ENCODE measurements at places on chromosomes 6 and 20.

GRCh38 chr20:15656124-15656523 is 917.1 kb downstream of the KIF16B start:
- no peak for DNase-seq

GRCh38 chr6:138229072-138229471 is 10.8 kb upstream of the PBOV1 start:
- no peak for DNase-seq

DNA sequence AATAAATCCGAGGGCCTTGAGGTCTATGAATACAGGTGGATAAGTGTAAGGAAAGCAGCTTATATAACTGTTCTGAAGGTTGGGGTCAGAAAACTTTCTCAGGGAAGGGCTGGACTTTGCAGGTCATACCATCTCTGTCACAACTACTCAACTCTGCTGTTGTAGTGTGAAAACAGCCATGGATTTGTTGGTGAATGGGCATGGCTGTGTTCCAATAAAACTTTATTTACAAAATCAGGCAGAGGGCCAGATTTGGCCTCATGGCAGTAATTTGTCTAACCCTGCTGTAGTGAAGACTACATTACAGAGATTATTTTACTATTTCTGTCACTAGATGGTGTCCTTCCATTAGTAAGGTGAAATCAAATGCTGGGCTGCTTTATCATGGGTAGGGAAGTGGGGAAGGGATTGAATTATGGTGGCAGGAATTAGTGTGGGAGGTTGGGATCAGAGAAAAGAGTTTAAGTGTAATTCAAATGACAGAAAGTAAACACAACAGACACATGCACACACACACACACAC is 409.6 kb upstream of the CHD6 start:
- no peak for DNase-seq

DNA sequence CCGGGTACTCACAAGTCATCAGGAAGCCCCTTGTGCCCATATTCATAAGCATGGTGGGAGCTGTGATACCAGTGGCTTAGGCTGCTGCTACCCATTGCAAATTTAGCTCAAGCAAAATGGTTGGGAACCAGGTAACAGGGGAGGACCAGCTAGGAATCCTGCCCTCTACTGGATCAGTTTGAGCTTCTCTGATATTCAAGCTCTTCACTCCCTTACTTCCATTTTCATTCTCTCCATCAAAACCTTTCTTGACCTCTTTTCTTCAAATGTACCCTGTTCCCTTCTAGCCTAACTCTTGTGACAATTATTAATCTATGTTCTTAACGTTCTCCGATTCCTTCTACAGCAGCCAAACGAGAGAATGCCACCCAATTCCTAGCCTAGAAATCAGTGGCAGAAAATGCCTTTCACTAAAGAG is 9.7 kb downstream of the NOL7 start:
- no peak for DNase-seq

GRCh38 chr6:161482517-161482858 is 208.6 kb upstream of the AGPAT4 start:
- DNase-seq = no peak

DNA sequence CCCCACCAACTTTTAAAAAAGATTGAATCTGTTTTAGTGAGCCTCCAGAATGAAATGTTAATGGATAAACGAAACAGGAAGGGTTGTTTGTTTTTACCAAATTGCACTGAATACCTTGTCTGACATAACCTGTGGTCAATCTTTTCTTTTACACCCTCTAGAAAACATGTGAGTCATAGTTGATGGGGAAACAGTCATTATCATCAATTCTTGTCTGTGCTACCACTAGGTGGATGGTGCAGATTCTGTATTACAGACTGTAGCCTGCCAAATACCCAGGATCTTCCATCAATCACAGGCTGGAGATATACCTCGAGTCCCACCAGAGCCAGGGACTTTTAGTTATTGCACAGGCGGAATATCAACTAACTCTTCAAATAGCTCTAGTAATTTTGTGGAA is 29.5 kb upstream of the PKIB start:
- DNase-seq = no peak

DNA sequence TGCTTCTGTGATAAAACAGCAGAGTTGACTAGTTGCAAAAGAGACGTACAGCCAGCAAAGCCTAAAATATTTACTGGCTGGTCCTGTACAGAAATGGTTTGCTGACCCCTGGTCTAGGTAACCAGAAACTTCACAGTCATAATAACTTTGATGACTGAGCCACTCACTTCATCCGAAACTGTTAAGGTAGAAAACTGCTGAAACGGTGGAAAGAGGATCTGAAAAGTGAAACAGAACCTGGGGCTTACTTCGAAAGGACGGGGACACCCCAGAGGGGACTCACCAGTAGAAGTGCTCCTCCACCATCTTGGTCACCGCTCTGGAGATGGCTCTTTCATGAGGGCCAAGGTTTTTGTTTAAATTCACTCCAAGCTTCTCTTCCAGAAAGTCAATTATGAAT is 16.4 kb downstream of the FAXC start:
- no peak for DNase-seq

DNA sequence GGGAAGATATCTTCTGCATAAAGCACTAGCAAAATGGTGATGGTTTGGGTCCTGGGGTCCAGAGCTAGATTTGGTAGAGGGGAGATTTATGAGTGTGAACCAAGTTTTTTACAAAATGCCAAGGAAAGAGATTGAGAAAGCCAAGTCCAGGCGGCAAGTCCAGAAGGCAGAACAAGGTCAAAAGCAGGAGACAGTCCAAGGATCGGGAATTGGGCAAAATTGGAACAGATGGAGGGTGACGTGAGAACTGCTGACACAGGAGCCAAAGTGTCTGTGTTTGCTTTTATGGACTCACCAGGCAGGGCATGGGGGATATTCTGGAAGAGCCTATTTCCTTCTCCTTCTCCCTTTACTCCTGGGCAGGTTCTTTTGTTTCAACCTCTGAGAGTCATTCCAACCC is 4.1 kb downstream of the NHLRC1 start:
- DNase-seq = no peak

DNA sequence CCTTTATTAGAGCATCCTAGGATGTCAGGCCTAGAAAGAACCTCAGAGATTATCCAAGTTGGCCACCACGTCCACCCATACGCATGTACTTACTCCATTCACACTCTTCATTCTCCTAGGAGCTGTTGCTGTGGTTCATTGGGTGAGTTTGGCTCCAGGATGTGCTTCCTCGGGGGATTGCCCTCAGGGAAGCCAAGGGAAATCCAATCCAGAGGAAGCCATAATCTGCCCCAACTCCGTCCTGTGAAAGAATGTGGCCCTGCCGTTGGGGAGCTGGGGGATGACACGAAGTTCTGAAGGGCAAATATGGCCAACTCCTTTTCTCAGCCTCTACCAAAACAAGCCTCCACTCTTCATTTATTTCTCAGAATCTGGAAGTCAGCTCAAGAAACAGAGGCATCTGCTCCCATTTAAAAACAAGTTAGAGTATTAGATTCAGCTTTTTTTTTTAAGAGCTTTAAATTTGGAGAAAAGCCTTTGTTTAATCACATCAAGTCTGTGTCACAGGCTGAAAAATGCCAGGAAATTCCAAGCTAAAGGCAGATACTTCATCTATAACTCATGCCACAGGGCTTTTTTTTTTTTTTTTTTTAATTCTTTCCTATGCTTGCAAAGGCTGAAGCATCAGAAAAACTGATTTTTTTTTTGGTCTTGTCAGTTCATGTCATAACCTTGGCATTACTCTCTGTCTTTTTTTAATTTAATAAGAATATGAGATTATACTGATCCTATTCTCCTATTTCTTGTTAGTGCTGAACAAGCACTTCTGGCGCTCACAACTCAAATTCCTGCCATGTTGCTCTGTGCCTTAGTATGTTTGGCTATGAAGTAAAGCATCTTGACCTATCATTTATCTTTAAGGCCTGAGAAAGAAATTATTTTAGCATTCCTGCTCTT is 480.9 kb upstream of the MARCKS start:
- no peak for DNase-seq

DNA sequence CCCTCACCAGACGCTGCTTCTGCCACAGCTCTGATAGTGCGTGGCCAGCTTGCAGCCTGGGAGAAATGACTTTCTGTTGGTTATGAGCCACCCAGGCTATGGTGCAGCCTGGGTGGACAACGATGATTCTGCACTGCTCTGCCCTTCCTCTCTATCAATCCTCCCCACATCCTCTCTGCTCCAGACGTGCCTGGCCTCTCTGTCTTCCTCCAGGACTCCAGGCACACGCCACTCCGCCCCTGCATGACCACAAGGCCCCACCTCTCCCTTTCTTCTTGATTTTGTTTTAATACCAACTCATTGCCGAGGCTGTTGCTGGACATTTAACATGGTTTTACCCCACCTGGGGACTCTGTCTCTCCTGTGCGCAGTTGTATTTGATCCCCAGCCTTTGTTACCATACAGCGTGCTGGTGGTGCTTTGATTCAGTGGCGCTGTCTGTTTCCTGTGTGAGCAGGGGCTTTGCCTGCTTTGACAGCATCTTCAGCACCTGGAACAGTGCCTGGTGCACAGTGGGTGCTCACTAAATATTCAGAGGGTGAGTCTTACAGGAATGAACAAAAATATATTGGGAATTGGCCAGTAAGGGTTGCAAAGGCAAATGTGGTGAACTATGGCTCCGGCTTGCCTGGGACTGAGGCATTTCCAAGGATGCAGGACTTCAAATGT is 280.9 kb downstream of the CDH26 start:
- DNase-seq = no peak

Data from activated CD4-positive, alpha-beta T cell treated with anti-CD3 and anti-CD28 coated beads, Interleukin-2, amount 50 U/mL, for 4 hours (primary cell).